Activated CD8-positive, alpha-beta memory T cell treated with anti-CD3 and anti-CD28 coated beads for 48 hours (primary cell): ENCODE measurements at places on chromosomes 4 and X.
A peak's percentile ranks its signal among the peaks of the same experiment; 100 is the strongest.

DNA sequence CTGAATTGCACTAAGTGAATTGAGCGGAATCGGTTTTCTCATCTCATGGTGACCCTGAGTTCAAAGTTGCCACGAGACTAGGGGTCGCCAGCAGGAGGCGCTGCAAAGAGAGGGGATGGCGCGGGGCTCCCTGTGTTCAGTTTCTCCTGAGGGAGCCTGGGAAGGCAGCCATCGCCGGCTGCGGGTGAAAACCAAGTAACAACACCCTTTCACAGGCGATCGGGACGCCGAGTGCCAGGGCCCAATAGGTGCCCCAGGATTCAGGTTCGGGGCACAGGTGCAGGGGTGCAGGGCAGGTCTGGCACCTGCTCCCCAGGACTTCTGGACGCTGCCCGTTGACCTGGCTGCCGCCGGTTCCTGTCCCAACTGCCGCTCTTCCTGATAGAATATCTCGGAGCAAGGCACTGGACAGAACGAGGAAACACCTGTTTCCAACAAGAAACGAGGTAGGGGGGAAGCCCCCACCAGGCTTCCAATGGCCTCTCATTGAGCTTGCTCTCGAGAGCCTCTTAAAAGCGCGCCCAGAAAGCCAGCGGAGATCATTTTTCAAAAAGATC, 1.1 kb upstream of the FGF16 start:
- DNase-seq, result no peak

GRCh38 chr4:21872101-21872500, 76.5 kb downstream of the KCNIP4 start:
- DNase-seq, result no peak

GRCh38 chrX:31199056-31199839, 127.4 kb upstream of the FTHL17 start:
- no peak for DNase-seq

DNA sequence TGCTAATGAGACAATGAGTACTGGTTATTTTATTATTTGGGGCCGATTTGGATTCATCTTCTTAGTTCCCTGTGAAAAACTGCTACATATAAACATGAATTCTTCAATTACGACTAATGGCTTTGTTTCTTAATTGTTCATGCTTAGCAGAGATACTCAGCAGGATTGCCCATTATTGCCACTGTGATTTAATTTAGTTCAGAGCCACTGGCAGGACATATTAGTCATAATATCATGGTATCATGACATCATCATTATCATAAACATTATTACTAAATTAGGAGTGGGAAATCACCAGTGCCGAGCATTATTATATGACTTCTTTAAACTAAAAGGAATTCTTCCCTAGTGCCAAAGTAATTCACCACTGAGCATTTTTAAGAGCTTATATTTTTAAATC, 201.4 kb downstream of the SPOCK3 start:
- no peak for DNase-seq

- DNase-seq, result no peak
Measured at GRCh38 chrX:72051589-72051988, 80.1 kb downstream of the RTL5 start.

DNA sequence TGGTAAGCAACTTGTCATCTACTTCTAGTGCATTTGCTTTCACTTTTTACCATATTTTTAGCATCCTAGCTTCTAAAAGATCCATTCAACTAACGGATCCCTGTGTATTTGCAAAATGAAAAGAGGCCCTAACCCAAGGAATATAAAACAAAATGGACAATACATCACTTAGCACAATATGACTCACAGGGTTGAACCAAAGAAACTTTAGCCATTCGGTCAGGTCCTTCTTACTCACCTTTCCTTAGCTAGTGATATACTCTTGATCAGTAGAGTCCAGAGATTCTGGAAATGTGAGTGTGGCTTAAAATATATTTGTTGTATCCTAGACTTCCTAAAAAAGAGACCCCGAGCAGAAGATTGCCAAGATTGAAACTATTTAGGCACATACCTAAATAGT, 19.5 kb downstream of the TMPRSS11E start:
- DNase-seq, result no peak

DNA sequence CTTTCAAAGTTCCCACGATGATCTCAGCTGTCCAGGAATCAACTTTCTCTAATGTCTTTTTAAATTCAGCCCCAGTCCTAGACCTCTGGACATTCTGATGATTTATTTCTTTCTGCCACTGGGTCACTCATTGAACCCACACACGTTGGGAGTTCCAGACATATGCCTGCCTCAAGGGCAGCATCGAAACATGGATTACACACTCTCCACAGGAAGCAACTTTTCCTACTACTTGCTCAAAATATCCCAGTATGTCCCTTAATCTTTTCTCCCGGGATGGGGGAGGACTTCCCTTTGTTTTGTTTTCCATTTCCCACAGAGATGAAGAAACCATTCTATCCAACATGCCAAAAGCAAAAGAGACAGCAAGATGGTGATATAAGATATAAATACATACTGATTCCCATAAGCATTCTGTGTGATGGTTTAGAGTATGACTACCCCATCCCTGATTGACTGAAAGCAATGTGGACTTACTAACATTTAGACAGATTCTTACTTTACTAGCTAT, 79.8 kb upstream of the PPARGC1A start:
- DNase-seq, result no peak

- DNase-seq, result no peak
Measured at GRCh38 chr4:129231945-129232588, 136.1 kb downstream of the C4orf33 start.

GRCh38 chrX:140822184-140822583, 112.6 kb downstream of the LINC00632 start:
- no peak for DNase-seq

GRCh38 chrX:112048707-112049106, 33.9 kb downstream of the TRPC5 start:
- no peak for DNase-seq

DNA sequence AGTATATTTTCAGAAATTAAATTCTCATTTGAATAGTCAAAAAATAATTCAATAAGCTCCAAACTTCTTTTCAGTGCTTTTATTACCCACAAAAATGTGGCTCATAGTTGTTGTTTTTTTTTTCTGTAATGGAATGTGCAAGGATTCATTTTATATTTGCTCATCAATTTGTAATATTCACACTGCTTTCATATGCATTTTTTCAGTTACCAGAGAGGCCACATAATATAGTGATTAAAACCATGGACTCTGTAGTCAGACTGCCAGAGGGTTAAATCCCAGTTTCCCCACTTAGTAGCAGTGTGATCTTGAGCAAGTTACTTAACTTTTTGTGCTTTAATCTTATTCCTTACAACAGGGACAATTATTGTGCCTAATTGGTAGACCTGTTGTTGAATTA, 64.5 kb downstream of the FAM9B start:
- no peak for DNase-seq

DNA sequence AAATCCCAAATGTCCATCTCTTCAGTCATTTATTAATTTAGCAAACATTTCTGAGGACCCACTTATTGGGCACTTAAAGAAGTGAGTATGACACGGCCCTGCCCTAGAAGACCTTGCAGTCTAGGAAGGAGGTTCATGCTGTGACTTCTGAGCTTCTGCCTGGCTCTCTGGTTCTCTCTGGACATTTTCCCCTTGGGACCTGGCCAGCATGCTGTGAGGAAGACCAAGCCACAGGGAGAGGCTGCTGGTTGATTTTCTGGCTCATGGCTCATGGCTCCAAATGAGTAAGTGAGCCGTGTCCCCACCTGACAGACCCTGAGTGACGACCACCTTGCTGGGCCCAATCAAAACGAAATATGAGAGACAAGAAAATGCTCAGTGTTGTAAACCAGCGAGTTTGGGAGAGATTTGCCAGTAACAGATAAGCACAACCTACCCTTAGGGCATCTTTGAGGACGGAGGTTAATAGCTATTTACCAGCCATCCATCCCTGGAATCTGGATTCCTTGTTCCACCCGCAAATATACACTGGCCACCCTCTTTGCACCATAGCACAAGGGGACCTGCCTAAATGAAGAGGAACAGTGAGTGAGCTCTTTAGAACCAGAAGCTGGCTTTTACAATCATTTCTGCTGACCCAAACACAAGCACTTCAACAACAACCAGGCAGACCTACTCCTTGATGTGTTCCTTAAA, 876 bp downstream of the MPP1 start:
- DNase-seq, result no peak

- no peak for DNase-seq
Measured at GRCh38 chr4:48018112-48018511, 1.5 kb downstream of the NIPAL1 start.

- DNase-seq, result no peak
Measured at GRCh38 chrX:102042372-102043325, 82.8 kb upstream of the TCEAL2 start.

DNA sequence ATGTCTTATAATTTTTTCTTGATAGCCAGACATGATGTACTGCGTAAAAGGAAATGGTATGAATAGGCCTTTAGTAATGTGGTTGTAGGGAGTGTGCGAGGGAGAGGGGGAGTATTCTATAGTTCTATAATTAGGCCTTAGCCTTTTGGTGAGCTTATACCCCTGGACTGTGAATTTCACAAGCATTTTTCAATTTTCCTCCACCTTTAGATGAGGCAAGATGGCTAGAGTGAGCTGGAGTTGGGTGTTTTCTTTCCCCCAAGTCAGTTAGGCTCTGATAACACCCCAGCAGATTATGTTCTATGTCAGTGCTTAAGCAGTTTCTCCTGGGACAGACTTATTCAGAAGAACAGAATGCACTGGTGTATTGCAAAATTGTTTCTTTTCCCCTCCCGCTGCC, 210.2 kb upstream of the NPY2R start:
- no peak for DNase-seq

DNA sequence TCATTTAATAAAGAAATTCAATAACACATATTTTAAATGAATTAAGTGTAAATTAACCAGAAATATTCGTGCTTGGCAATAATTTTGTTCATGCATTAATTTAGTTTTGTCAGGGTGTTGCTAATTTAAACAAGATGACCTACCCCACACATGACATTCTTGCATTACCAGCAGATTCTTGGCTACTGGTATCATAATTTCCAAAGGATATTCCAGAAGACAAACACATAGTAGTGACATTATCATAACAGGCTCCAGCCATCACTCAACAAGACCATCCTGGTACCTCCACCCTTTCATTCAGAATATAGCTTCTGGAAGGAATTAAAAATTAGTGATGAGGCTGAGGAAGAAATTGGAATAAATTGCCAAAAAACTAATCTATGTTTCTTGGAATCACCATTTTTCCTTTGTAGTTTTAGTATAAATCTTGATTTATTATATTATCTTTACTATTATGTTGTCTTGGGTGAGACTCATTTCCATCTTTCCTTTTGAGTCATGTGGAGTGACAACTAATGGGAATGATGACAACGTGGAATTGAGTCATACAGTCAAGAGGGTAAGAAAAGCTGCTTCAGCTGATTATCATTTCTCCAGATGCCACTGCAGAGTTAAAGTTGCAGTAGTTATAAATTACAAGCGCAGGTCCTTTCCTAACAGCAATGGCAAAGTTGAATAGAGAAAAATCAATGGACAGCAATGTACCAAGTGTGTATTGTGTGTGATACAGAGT, 30.9 kb upstream of the HHIP start:
- no peak for DNase-seq

- DNase-seq, result peak; percentile 58
Measured at GRCh38 chr4:80202190-80202711, 4.9 kb downstream of the PRDM8 start.

- no peak for DNase-seq
Measured at GRCh38 chrX:110418316-110419235, 59.9 kb downstream of the RTL9 start.

GRCh38 chr4:123046096-123046495, 123.7 kb upstream of the NUDT6 start:
- DNase-seq, result no peak

DNA sequence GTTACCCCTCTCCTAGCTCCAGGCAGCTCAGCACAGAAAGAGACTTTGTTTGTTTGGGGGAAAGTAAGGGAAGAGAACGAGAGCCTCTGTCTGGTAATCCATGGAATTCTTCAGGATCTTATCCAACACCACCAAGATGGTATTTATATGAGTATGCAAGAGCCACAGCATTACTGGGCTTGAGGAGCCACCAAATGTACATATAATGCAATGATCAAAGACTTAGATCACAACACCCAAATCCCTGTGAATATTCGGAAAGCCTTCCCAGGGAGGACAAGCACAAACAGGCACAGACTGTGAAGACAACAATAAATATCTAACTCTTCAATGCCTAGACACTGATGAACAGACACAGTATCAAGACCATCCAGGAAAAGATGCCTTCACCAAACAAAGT, 116.6 kb downstream of the UPRT start:
- no peak for DNase-seq

- no peak for DNase-seq
Measured at GRCh38 chr4:72275381-72275780, 243.6 kb downstream of the NPFFR2 start.

DNA sequence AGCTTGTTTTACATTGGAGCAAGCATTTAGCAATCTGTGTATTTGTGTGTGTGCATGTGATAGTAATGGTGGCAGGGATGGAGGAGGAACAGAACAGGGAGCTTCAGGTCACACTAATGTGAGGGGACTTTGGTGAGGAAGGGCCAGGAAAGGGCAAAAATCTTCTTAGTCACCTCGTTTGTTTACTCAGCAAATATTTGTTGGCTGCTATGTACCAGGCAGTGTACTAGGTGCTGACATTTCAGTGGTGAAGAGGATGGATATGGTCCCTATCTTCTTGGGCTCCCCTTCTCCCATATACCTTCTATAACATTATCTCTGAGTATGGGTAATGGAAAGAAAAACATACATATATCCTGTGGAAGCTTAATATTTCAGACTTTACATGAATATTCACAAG, 48.5 kb upstream of the HDAC8 start:
- DNase-seq, result no peak

GRCh38 chrX:133726642-133727041, 258.8 kb downstream of the GPC3 start:
- no peak for DNase-seq

DNA sequence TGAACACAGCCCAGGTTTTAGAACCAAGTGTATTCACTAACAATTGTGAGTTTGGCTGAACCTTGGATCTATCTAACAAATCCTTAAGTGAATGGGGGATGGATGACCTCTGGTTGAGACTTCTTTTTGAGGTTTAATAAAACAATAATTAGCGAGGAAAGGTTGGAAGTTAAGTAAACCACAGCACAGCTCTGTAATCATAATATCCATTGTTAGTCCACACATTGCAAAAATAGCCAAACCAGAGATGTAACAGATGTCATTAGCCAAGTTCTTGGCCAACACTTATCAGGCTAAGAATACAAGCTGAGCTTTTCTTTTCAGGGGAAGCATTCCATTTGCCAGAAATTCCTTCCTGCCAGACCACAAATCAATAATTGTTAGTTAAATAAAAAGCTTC, 59.1 kb downstream of the FREM3 start:
- no peak for DNase-seq

- no peak for DNase-seq
Measured at GRCh38 chrX:21715825-21716224, 42.1 kb downstream of the SMPX start.

- no peak for DNase-seq
Measured at GRCh38 chrX:23494741-23495140, 160.1 kb downstream of the PTCHD1 start.

GRCh38 chr4:99165978-99166377, 21.9 kb upstream of the ADH4 start:
- no peak for DNase-seq
